ENCODE measurements at places on chromosomes 3 and 15.

GRCh38 chr3:178342111-178342510 lies 194.1 kb upstream of the KCNMB2 start:
- DNase-seq, result no peak

GRCh38 chr3:149848238-149848637 lies 35.2 kb downstream of the RNF13 start:
- DNase-seq, result no peak

DNA sequence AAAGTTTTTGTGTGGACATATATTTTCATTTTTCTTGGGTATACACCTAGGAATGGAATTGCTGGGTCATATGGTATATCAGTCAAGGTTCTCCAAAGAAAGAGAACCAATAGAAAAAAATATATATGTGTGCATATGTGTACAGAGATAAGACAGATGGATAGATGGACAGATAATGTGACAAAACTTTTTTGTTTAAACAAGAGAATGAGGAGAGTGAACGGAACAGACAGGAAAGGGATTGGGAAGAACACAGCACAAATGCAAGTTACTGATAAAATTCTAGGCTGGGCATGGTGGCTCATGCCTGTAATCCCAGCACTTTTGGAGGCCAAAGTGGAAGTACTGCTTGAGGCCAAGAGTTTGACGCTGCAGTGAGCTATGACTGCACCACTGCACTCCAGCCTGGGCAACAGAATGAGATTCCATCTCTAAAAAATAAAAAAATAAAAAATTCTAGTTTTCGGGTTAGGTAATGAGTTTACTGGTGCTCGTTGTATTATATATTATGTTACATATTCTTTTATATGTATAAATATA lies 50.0 kb downstream of the HSPBAP1 start:
- DNase-seq, result no peak

GRCh38 chr3:80213086-80213485 lies 445.3 kb upstream of the ROBO1 start:
- peak; percentile 27 for DNase-seq

DNA sequence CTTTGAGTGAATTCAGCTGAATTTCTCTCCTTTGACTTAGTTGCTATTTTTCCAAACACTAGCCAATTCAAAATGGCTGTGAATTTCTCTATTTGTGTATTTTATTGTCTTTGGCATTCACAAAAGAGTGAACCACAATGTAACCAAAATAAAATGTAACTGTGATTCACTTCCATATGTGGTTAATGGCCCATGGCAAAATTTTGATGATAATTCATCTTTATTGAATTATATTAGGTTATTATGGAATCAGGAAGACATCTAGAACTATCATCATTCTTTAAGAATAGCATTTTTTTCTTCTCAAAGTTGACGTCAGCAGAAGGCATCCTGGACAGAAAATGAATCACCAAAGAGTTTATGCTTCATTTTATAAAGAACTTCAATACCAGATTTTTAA lies 705.3 kb upstream of the NAALADL2 start:
- DNase-seq, result no peak

- peak; percentile 82 for DNase-seq
Observed at GRCh38 chr15:92907896-92908712, 8.0 kb downstream of the CHD2 start.

DNA sequence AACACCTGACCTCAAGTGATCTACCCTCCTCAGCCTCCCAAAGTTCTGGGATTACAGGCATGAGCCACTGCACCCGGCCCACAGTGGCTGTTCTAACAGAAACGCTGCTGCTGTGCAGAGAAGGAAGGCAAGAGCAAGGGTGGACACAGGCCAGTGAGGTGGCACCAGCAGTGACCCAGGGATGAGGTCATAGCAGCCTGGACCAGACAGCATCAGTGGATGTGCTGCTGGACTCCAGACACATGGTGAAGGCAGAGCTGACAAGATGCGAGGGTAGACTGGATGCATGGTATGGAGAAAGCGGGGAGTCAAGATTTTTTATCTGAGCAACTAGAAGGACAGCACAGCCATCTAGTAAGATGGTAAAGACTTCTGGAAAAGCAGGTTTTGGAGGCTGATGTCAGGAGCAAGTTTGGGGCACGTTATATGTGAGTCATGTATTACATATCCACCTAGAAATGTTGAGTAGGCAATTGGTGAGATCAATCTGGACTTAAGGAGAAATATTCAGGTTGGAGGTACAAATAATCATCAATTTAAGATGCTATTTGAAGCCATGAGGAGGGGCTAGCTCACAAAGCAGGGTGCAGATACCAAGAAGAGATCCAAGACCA lies 22.1 kb upstream of the TJP1 start:
- no peak for DNase-seq

DNA sequence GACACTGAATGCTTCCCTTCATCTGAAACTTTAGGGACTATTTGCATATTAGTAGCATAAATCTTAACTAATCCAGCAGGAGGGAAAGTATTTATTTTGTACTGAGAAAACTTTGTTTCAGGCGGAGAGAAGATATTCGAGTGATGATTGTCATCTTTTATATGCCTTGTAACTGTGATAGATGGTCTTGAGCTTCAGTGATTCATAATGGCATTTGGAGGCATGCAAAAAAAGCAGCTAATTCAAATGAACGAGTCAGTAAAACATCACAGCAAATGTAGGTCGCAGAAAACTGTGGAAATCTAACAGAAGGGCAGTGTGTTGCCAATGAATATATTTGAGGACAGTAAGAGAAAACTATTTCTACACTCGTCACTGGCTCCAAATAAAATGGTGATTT lies 643.7 kb upstream of the NAALADL2 start:
- DNase-seq, result no peak

GRCh38 chr15:38894243-38894948 lies 329.8 kb upstream of the RASGRP1 start:
- no peak for DNase-seq

GRCh38 chr3:87867001-87867400 lies 191.8 kb downstream of the CGGBP1 start:
- no peak for DNase-seq

- peak; percentile 46 for DNase-seq
Observed at GRCh38 chr3:122936335-122936734, 91.2 kb downstream of the SEMA5B start.

Measured in NCI-H69 (cell line).